ENCODE measurements at places on chromosomes 13 and 19.

GRCh38 chr19:22708983-22709382 lies 74.9 kb downstream of the ZNF492 start:
- DNase-seq: no peak

- no peak for DNase-seq
These were observed 40.2 kb downstream of the OLFM4 start for GRCh38 chr13:53068585-53069520.

DNA sequence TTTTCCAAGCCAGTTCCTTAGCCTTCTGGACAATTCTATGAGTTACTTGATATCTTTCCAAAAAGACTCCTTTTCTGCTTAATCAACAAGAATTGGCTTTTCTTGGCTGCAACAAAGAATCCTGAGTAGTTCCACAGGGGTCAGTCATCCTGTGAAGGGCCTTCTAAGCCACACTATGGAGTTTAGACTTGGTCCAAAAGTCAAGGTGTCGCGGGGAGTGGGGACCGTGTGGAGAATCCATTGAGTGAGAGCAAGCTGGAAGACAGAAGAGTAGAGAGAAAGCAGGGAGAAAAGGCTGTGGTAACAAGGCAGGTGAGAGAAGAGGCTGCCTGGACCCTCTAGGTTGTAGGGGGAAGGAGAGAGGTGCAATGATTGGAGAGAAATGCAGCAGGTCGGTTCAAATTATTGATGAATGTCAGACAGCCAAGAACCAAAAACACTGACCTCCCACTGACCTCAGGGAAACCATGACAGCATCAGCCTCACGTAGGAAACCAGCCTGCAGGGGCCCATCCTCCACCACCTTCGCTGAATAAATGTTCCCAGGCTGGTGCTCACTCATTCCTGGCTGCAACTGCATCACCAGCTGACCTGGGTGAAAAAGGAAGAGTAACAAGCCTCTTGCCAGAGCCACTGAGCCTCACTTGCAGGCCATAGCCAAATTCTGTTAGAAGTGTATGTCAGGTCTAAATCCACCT lies 7.1 kb upstream of the IFT88 start:
- DNase-seq: no peak

- no peak for DNase-seq
These were observed 6.4 kb downstream of the KMT5C start for GRCh38 chr19:55345818-55346724.

- DNase-seq: no peak
These were observed 81.3 kb downstream of the SLITRK6 start for GRCh38 chr13:85717921-85718320.

DNA sequence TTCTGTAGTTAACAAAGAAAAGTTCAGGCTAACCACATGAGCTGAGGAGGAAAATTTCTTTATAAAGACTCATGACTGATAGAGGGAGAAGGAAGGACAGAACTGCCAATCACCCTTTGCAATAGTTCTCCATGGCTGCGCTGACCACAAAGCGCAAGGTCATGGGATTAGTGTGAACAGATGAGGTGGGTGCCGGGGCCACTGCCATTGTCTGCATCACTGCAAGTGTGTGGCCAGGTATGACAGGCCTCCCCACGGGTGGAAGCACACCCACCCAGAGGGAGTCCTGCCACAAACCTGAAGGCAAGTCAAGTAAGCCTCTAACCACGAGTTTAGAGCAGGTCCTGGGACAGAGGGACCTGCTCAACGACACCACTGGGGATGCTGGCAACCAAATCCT lies 128.1 kb downstream of the TUBA3C start:
- no peak for DNase-seq

DNA sequence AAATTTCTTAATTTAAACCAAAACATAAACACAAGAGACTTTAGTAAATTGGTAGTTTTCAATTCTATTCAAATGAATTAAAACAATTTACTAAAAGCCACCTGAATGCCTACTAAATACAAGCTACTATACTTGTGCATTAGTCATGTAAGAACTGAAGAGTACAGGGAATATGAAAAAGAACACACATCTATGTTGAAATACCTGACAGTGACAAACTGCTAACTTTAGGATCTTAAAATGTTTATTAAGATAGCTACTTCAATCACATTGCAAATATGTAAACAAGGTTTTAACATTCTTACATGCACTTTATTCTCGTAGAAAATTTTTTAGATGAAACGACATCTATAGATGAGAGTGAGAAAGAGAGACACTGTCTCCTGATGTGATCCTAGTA lies 4.1 kb downstream of the SPRYD7 start:
- no peak for DNase-seq

DNA sequence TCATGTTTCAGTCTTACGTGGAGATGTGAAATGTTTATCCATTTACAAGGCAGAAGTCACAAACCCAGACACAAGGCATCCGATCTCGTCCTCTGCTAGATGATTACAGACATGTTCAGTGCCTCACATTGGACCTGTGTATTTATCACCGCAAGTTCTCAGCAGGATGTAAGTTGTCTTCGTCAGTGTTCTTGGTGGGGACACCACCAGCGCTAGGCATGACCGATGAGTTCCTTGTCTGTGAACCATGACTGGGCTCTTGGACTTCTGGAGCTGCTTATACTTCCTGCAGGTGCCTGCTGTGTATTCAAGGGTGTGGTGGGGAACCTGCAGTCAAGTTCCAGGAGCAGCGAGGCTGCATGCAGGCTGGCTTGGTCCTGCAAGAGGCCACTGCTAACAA lies 105.4 kb downstream of the URI1 start:
- DNase-seq: no peak

GRCh38 chr13:112713517-112714253 lies 23.8 kb downstream of the ATP11A start:
- no peak for DNase-seq

DNA sequence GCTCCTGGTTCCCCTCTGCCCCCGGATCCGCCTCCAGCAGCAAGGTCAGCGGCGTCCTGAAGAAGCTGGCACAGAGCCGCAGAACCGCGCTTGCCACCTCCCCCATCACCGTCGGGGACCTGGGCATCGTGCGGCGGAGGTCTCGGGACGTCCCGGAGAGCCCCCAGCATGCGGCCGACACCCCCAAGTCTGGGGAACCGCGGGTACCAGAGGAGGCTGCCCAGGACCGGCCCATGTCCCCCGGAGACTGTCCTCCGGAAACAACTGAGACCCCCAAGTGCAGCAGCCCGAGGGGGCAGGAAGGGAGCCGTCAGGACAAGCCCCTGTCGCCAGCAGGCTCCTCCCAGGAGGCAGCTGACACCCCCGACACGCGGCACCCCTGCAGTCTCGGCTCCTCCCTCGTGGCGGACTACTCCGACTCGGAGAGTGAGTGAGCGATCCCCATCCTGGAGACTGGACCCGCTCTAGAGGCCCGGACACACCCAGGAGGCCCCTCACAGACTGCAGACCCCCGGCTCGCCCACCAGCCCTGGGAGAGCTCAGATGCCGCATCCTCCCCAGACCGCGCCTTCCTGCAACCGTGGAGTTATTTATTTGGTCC lies 1.6 kb upstream of the MRI1 start:
- DNase-seq: no peak

DNA sequence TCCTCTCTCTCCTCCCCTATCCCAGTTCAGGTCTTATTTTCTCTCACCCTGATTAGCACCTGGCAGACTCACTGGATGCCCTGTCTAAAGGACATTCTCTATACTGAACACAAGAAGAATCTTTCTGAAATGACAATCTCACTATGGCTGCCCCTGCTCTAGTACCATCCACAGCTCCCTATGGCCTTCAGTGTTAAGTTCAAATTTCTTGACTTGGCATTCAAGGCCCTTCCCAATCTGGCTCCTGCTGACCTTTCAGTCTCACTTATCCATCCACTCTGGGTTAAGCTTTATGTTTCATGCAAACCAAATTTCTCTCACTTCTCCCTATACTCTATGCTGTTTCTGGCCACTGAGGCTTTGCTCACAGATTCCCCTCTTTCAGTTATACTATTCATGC lies 34.2 kb downstream of the MBD3L1 start:
- DNase-seq: no peak

DNA sequence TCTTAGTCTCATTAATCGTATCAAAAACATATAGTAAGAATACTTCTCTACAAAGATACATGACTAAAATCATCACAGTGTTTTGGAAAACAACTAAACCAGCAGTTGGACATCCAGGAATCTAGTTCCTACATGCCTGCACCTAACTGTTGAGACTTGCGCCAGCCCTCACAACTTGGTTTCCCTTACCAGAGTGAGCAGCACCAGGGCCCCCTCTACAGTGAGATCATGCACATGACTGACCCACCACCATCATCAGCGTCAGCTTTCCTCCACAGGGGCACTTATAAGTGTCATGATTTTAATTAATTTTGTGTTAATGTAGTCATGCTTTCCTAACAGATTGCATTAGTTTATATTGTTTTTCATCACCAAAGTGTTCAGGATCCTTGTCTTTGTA lies 1322.0 kb downstream of the EFNB2 start:
- no peak for DNase-seq

GRCh38 chr13:66405908-66406802 lies 824.0 kb downstream of the PCDH9 start:
- no peak for DNase-seq

DNA sequence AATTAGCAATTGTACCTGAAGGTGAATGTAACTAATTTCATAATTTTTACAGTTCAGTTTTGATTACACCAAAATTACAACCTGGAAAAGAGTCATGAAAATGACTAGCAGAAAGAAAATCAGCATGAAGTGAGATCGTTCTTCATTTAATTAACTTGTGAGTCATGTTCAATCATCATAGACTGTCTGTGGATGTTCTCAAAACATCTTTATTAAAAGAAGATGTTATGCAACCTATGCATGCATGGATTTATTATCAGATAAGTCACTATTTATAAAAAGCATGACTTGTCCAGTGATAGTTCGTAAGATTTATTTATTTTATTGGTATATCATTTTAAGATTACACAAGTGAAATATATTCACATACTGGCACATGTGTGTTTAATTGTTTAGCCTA lies 245.9 kb downstream of the ITGBL1 start:
- no peak for DNase-seq

- no peak for DNase-seq
These were observed 63.8 kb upstream of the LDLR start for GRCh38 chr19:11025445-11025844.

GRCh38 chr13:27211771-27212364 lies 39.5 kb upstream of the RPL21 start:
- no peak for DNase-seq

GRCh38 chr19:757811-758668 lies 7.1 kb downstream of the MISP start:
- no peak for DNase-seq

DNA sequence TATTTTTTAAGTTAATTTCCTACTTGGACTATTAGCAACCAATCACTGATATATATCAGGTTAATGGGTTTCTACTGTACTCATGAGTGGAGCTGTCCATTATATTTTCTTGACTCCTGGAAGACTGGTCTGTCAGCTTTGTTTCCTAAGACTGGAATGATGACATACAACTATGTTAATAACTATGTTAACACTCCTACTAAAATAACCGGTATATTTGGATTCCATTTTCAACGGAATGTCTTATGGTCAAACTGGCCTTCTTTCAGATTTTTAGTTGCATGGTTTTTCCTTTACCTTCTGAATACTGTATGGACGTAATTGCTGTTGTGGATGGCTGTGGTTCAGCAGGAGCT lies 45.8 kb upstream of the GPI start:
- DNase-seq: no peak

GRCh38 chr13:31385540-31385939 lies 185.8 kb downstream of the B3GLCT start:
- DNase-seq: no peak

GRCh38 chr19:45265375-45265774 lies 14.3 kb downstream of the MARK4 start:
- DNase-seq: no peak

GRCh38 chr19:36139120-36139472 lies 770 bp upstream of the CAPNS1 start:
- no peak for DNase-seq

DNA sequence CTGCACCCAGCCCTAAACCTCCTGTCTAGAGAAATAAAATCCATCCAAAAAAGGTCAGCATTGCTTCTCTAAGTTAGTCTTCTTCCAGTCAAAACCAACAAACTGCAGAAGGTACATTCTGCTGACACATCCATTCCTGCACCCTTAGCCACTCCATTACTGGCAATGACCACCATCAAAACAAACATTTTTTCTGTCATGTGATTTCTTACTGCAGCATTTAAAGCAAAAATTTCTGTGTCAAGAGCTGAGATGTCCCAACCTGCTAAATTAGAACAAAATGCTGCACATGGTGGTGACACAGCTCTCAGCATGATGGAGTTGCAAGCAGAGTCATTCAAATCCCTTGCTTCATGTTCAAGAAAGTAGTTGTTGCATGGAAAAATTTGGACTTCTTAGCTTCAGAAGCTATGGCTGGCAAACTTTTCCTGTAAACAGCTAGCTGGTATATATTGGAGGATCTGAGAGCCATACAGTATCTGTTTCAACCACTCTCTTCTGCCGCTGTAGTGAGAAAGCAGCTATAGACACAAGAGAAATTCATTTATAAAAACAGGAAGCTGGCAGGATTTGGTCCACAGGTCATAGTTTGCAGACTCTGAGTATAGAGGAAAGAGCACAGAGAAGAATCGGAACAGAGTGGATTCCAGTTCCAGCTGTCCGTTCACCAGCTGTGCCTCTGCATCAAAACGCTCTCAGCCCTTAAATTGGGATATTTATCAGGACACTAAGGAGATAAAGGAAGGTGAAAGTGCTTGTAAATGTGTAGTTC lies 17.4 kb downstream of the RUBCNL start:
- DNase-seq: no peak

GRCh38 chr19:44620667-44621066 lies 7.3 kb downstream of the IGSF23 start:
- DNase-seq: no peak

DNA sequence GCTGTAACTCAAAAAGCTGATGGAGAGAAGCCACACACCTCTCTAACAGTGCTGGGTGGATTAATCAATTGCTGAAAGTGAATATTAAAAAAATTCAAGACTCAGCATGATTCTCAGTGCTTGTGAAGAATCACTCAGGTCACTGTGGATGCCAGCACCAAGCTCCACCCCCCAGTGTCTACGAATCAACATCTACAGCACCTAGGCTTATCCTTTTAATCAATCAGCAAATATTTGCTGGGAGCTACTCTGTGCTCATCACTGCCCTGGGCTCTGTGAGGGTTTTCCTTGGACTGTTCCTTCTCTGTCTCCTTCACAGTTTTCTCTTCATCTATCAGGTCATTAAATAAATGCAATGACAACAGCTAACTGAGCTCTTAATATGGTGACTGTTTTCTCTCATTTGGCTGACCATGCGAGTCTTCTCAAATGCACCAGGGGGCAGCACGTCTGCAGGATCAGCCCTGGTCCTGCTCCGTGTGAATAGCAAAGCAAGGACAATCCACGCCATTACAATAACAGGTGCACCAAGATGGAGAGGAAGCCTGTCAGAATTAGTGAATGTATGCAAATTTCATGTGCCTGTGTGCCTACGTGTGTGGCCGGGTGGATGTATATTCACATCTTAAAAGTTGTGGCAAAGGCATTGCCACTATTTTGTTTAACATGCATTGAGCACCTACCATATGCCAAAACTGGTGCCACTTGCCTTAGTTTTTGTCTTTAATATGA lies 14.6 kb upstream of the C13orf42 start:
- peak; percentile 3 for DNase-seq

GRCh38 chr13:105097521-105097920 lies 1437.9 kb downstream of the EFNB2 start:
- no peak for DNase-seq

GRCh38 chr13:48411841-48412531 lies 927 bp downstream of the LPAR6 start:
- no peak for DNase-seq

Data from nucleus accumbens (tissue), 56 donors.